ENCODE measurements at places on chromosomes 3 and 15. TPM values are rescaled to one million over a fixed set of nuclear protein-coding genes. Genes with fewer than 3 reads are reported as not detected.

GRCh38 chr3:154121701-154122551 is 736 bp downstream of the ARHGEF26 start:
- DNase-seq, result peak; percentile 24

GRCh38 chr3:158532099-158532734 is 38.8 kb upstream of the MLF1 start:
- no peak for DNase-seq

DNA sequence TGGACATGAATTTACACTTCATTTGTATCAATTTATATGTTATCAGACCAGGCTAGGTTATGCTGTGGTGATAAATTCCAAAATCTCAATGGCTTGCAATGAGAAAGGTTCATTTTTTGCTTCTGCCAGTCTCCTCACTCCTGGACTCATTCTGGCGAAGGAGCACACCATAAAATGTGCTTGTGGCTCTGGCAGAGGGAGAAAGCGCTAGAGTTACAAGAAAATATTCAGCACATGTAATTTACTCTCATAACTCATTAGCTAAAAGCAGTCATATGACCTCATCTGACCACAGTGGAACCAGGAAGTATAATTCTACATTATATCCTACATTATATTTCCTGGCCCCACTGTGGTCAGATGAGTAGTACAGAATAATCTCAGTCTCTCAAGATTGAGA is 193.8 kb downstream of the BCHE start:
- no peak for DNase-seq

GRCh38 chr3:20773320-20773984 is 587.4 kb upstream of the SGO1 start:
- DNase-seq, result no peak

GRCh38 chr3:129942296-129942695 is 32.2 kb upstream of the TRH start:
- DNase-seq, result peak; percentile 36

DNA sequence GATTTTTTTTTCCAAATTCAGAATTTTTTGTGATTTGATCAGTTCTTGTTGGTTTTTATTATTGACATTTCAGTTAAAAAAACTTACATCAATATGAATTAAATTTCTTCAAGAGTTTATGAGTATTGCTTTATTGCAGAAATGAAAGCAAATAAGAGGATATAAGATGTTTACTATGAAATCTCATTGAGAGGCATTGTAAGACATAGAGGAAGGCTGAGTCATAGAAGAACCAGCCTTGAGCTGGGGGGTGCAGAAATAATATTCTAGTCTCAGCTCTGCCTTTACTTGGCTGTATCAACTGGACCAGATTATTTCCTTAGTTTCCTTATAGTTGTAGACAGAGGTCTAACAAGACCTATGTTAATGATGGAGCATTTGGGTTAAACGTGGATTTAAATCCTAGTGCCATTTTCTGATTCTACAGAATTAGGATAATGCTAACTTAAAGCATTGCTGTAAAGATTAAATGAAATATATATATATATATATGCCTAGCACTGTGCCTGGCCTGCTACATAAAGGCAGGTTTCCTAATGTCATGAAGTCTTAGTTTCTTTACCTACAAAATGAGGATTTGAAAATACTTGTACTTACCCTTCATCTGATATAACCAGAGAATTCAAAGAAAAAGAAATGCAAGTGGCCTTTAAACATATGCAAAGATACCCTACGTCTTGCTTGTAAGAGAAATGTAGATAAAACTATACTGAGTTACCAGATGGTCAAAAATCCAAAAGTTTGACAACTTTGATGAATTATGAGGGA is 7.3 kb downstream of the FAM98B start:
- no peak for DNase-seq

DNA sequence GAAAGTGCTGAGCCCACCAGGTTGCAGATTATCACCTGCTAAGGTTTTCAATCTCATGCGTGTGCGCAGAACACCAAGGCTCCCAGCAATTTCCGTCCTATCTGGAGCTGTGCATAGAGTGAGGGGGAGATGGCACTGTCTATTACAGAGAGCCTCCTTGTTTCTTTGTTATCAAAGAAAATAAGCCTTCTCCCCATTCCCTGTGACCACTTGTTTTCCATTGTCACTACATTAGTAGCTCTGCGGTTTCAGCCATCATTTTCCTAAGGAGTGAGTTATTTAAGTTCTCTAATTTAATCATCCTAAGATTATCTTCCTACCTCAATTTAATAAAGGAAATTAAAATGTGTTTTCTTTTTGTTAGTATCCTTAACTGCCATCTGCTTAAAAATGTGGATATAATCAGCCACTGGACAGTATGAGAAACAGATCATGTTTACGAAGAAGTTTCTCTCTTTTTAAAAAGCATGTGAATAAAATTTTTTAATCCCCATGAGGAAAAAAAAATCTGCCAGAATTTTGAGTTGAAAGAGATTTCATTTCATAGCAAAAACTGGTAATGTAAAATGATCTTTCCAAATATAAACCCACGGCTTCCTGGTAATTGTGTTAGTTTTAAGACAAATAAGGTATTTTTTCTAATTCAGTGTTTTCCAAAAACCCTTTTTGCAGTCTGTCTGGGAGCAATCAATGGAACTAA is 172.3 kb upstream of the UBE2E1 start:
- no peak for DNase-seq

The EFL1 gene
- total RNA-seq, result 25.3 TPM

The SERINC4 gene
- 0.08 TPM for total RNA-seq

The SNURF gene
- 19.6 TPM for total RNA-seq

The ATP13A3 gene
- 113 TPM for total RNA-seq

The TMC3 gene
- total RNA-seq, result not detected

The RSRC1 gene
- 33.2 TPM for total RNA-seq

All from activated naive CD8-positive, alpha-beta T cell treated with anti-CD3 and anti-CD28 coated beads for 36 hours (primary cell).